ENCODE measurements at places on chromosomes 16 and 17. TPM values are rescaled to one million over a fixed set of nuclear protein-coding genes. Genes with fewer than 3 reads are reported as not detected.

DNA sequence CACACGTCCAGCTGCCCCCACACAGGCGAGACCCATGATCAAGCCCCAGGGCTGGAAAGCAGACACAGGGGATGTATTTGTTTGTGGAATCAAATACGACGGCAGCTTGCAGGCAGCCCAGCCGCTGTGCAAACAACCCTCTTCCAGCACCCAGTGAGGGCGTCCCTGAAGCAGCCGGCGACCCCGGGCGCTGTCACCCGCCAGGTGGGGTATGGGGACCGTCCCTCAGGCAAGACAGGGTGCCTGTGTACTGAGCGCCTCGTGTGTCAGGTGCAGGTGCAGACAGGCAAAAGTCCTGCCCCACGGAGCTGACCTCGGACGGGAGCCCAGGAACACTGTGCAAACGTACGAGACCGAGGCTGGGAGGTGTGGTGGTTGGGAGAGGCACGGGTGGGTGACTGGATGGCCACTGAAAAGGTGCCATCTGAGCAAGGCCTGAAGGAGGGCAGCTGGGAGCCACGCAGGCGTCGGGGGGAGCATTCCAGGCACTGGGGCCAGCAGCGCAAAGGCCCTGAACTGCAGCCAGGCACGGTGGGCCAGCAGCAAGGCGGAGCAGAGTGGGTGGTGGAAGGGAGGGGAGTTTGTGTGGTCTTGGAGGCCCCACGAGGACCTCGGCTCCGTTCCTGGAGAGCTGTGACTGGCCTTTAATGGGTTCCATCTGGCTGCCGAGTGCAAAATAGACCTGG lies 48.5 kb downstream of the CBFA2T3 start:
- DNase-seq: no peak

DNA sequence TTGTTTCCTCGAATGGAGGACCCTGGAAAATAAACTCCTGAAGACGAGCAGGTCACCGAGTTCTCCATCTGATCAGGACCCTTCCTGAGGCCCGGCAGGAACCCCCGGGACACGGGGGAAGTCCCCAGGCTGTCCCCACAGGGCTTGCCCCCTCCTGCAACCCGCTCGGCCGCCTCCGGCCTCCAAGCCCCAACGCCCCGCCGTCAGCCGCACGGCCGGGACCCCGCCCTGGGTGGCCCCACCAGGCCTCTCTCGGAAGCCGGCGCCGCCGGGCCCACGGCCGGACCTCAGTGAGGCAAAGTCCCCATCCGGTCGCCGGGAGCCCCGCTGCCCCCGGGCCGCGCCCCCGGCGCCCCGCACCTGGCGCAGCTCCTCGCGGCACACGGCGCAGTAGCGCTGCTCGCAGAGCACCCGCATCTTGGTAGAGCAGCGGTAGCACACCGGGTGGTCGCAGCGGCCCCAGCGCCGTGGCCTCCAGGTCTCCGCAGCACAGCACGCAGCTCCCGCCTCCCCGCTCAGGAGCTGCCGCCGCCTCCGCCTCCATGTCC lies 383 bp downstream of the ZNF598 start:
- no peak for DNase-seq

DNA sequence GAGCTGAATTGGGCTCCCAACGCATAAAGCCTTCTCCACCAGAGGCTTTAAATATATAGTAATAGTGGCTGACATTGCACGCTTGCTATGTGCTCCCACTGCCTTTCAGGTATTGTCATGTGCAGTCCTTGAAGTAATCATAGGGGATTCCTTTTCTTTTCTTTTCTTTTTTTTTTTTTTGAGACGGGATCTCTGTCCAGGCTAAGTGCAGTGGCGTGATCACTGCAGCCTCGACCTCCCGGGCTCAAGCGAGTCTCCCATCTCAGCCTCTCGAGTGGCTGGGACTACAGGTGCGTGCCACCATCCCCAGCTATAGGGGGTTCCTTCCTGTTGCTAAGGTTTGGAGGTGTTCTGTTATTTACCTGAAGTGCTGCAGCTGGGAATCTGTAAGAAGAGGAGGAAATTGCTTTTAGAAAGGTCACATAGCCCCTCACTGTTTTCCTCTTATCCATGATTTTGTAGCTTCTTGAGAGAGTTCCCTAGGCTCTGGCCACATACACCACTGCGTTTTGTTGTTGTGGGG lies 845 bp downstream of the RPL27 start:
- no peak for DNase-seq

KRTAP1-5 gene
- not detected for total RNA-seq

DNA sequence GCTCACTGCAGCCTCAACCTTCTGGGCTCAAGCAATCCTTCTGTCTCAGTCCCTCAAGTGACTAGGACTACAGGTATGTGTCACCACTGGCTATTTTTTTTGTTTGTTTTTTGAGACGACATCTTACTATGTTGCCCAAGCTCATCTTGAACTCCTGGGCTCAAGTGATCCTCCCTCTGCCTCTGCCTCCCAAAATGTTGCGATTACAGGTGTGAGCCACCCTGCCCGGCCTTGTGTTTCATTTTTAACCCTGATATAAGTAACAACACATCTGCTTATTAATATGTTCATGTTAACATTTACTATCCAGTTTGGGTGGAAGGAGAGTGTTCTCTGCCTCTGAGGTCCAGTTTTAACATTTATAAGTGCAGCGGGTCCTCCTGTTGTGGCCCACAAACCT lies 3.1 kb downstream of the FAM20A start:
- no peak for DNase-seq

GRCh38 chr17:5126719-5127488 lies 11.1 kb downstream of the USP6 start:
- no peak for DNase-seq

CSH2 gene
- not detected for total RNA-seq

GRCh38 chr16:19868421-19868820 lies 16.2 kb downstream of the GPRC5B start:
- DNase-seq: no peak

Measured in frontal cortex (tissue), 4 donors.